ENCODE measurements at places on chromosomes 12 and 14.

GRCh38 chr12:115870021-115870420 lies 407.5 kb downstream of the MED13L start:
- no peaks in the 10 kb centered on the region for H3K27me3 ChIP-seq
- peaks cover 27% of the 10 kb centered on the region for H3K4me1 ChIP-seq
- no peak for DNase-seq

GRCh38 chr12:127485528-127485927 lies 781.4 kb upstream of the TMEM132C start:
- H3K4me1 ChIP-seq: peaks cover 13% of the 10 kb centered on the region
- H3K4me3 ChIP-seq: no peak overlapping the region
- H3K27ac ChIP-seq: no peak overlapping the region
- no peaks in the 10 kb centered on the region for H3K36me3 ChIP-seq
- no peaks in the 10 kb centered on the region for H3K27me3 ChIP-seq
- DNase-seq: peak; percentile 67

GRCh38 chr12:68981516-68981915 lies 48.5 kb upstream of the CPM start:
- no peak overlapping the region for H3K4me3 ChIP-seq
- no peak overlapping the region for H3K27ac ChIP-seq
- H3K27me3 ChIP-seq: no peaks in the 10 kb centered on the region
- no peaks in the 10 kb centered on the region for H3K36me3 ChIP-seq
- H3K4me1 ChIP-seq: peaks cover 23% of the 10 kb centered on the region

DNA sequence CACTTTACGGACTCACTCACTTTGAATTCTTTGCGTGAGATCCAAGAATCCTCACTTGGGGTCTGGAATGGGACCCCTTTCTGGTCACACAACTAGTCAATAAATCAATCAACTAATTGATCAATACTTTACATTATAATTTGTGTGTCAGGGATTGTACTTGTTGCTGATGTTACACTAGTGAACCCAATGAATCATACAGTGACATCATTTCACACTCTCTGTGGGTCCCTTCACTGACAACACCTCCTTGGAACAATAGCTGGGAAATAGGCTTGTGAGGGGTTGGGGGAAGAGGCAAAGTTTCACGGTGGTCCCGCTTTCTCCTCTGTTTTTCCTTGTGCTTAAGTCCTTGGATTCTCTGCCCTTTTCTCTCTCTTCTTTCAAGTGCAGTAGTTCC lies 35.0 kb downstream of the TPH2 start:
- H3K4me1 ChIP-seq: no peaks in the 10 kb centered on the region
- no peak overlapping the region for H3K27ac ChIP-seq
- DNase-seq: no peak
- H3K4me3 ChIP-seq: no peak overlapping the region

- no peak for DNase-seq
- H3K36me3 ChIP-seq: no peaks in the 10 kb centered on the region
- no peak overlapping the region for H3K4me3 ChIP-seq
These were observed 214.6 kb upstream of the PRKD1 start for GRCh38 chr14:30142216-30142615.
